ENCODE measurements at places on chromosomes 7 and 10.

DNA sequence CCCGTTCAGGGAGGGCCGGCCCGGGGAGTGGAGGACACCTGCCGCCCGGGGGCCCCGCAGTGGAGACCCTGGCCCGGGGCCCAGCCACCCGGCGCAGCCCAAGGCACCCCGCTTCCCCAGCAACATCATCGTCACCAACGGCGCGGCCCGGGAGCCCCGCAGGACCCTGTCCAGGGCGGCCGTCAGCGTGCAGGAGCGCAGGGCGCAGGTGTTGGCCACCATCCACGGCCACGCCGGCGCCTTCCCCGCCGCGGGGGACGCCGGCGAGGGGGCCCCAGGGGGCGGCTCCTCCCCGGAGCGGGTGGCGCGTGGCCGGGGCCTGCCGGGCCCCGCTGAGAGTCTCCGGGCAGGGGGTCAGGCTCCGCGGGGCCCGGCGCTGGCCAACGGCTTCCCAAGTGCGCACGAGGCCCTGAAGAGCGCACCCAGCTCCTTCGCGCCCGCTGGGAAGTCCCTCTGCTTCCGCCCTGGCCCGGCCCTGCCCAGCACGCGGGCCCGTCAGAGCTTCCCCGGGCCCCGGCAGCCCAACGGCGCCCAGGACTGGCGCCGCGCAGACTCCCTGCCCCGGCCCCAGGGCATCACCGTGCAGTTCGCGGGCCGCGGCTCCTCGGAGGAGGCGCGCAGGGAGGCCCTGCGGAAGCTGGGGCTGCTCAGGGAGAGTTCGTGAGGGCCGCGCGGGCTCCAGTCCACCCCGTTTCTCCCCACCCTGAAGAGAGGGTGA, 46.7 kb downstream of the PROSER2 start:
- no peak for DNase-seq

- DNase-seq, result no peak
Measured at GRCh38 chr10:76735866-76736265, 901.7 kb downstream of the KCNMA1 start.

GRCh38 chr7:4386190-4386589, 295.9 kb upstream of the FOXK1 start:
- no peak for DNase-seq

DNA sequence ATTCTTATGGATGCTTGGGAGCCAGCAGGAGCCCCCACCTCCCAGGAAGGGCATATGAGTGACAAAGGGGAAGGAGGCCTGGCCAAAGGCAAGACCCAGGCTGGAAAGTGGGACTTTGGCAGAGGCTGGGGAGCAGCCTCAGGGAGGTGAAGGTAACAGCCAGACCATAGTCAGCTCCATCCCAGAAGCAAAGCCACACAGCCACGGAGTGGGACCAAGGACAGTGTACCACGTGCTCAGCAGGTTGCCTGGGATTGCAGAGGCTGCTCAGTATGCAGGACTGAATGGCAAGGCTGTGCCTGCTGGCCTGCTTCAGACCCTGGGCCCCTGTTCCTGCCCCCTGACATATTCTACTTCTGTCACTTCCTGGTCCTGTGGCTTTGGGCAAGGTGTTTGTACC, 17.6 kb upstream of the GPR26 start:
- no peak for DNase-seq

DNA sequence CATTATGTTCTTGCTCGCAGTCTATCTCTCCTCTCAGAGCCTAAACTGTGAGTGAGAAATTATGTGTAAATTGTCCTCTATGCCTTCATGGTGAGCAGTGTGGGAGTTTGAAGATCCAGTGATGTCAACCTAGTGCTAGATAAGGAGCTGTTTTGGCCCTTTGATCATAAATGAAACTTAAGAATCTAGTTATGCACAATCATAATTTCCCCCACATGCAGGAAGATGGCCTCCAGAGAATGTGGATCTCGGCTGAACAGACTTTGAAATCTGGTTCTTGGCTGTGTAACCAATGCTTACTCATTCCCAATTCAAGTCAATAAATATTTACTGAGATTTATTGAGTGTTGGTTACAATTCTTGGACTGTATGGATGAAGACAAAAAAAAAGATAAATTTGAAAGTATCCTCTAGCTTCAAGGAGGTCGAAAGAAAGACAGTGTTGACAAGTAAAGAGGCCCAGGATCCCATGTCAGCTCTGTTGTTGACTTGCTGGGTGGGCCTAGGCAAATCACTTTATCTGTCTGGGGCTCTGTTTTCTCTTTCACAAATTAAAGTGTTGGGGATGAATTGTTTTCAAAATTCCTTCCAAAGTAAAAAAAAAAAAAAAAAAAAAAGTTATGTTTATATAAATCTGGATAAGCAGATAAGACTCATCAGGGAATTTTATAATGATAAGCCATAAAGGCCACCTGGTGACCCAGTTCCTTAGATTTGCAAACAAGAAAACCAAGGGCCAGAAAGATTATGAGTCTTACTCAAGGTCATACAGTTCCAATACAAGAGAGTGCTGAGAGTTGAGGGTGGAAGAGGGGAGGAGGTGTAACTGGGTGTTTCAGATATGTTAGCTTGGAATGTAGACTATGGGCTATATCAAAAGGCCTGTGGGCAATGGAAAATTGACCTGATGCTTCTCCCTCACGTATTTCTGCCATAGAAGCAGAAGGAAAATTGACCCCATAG, 969.9 kb downstream of the KCNMA1 start:
- no peak for DNase-seq

GRCh38 chr10:36621346-36621745, 504.1 kb upstream of the ANKRD30A start:
- no peak for DNase-seq

GRCh38 chr7:124689523-124689922, 76.1 kb downstream of the GPR37 start:
- no peak for DNase-seq

- no peak for DNase-seq
Measured at GRCh38 chr10:112768121-112768520, 181.9 kb upstream of the TCF7L2 start.

DNA sequence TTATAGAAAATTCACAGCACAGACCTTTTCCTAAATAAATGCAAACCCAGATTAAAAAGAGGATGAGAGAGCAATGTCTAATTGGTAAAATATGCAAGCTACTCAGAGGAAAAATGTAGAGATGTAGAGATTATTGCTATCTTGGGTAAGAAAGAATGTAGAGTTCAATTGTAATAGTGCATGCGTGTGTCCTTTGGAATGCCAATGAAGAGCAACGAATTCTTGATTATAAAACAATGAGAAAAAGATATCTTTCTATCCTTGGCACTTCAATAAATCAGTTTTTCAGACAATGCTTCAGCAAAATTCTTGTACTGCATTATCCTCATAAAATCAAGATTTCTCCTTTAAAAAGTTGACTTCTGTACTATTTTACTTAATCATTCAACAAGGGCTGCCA, 50.9 kb downstream of the SEMA3D start:
- no peak for DNase-seq

GRCh38 chr10:132255489-132256344, 52.0 kb downstream of the STK32C start:
- DNase-seq, result no peak

- no peak for DNase-seq
Measured at GRCh38 chr10:121525251-121526134, 72.8 kb downstream of the FGFR2 start.

DNA sequence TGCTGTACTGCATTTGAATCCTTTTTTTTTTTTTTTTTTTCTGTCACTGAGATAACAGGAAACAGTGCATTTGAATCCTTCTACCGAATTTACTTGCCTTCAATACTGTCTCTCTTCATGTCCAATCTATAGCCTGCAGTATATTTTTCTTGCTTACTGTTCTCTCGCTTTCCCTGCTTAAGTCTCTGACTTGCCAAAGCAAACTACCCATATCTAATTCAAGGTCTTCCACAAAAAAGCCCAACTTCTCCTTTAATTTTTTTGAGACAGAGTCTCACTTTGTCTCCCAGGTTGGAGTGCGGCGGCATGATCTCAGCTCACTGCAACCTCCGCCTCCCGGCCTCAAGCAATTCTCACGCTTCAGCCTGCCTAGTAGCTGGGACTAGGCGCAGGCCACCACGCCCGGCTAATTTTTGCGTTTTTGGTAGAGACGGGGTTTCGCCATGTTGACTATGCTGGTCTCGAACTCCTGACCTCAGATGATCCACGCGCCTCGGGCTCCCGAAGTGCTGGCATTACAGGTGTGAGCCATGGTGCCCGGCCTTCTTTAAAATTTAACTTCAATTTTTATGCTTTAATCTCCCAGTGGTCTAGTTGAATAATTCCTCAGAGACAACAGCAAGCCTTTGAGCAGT, 882 bp downstream of the PDCD11 start:
- no peak for DNase-seq

DNA sequence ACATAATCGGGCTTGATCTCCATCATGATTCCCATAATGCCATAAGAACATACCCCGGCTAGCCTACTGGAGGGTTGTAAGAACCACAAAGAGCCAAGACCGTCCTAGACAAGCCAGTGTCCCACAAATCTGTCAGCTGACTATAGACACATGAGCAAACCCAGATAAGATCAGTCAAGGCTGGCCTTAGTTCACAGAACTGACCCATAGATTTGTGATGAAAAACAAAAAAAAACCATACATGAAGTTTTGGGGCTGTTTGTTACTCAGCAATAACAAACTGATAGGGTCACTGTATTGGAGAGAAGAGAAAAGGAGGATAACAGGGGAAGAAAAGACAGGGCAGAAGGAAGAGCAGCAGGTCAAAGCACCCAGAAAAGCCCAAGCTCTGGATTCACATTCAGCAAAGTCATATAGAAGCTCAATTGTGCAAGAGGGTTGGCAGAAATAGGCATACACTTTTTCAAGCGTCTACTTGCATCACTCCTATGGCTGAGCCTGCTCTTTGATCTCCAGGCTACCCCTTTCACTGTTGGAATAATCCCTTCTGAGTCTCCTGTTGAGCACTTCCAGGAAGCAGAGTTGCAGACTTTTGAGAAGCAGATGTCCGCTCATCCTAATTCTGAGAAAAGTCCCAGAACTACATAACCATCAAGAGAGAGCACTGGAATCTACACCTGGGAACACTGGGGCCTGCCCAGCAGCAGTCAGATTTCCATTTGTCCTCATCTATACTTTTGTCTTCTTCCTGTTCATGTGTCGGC, 122.0 kb upstream of the HABP2 start:
- no peak for DNase-seq

DNA sequence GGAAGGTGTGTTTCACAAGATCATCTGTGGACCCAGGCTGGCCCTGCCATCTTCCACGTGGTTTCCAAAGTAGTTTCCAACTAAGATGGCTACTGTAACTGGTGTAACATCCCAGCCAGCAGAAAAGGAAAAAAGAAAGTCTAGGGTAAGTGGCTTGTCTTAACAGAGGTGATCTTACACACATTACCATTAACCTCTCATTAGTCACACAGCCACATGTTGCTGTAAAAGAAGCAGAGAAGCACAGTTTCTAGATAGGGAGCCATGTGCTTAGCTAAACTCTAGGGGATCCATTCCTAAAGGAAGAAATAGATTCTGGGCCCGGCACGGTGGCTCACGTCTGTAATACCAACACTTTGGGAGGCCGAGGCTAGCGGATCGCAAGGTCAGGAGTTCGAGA, 54.3 kb downstream of the ZNF438 start:
- DNase-seq, result no peak

GRCh38 chr7:129494041-129494440, 8.3 kb upstream of the SMKR1 start:
- no peak for DNase-seq

DNA sequence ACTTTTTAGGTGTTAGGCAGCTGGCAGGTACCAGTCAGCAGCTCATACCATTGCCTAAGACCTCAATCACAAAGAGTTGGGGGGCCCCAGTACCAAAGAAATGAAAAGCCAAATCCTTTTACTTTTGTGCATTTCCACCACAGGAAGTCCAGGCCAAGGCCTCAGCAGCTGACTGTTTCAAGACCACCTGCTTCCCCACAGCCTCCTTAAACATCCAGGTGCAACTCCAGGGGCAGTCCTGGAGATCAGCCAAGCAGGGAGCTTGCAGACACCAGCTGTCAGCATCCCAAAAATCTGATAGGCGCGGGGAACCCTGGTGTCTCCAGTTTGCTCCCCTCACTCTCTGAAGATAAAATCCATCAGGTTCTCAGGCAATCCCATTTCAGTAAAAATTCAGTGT, 91.5 kb upstream of the EFCAB10 start:
- DNase-seq, result no peak

DNA sequence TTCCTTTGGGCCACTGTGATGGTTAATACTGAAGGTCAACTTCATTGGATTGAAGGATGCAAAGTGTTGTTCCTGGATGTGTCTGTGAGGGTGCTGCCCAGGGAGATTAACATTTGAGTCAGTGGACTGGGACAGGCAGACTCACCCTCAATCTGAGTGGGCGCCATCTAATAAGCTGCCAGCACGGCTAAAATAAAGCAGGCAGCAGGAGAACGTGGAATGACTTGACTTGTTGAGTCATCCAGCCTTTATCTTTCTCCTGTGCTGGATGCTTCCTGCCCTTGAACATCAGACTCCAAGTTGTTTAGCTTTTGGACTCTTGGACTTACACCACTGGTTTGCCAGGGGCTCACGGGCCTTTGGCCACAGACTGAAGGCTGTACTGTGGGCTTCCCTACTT, 1046.9 kb downstream of the TYW1 start:
- no peak for DNase-seq

All from stimulated activated CD4-positive, alpha-beta T cell treated with anti-CD3 and anti-CD28 coated beads, Interleukin-4, amount 100 ng/mL, for 1 hour (primary cell).